T-helper 2 cell treated with Interferon-gamma antibody and Interleukin-4, amounts not matched to agents 100 ng/mL and 5 ng/mL, for 36 hours (primary cell): ENCODE measurements at places on chromosomes 7 and 10. TPM values are rescaled to one million over a fixed set of nuclear protein-coding genes. Genes with fewer than 3 reads are reported as not detected.

CPED1 gene
- total RNA-seq = not detected in 2 replicates

LDB3 gene
- total RNA-seq = 0.05 TPM in 1 of 2 replicates, not detected in the other

SEMA3E gene
- not detected in 2 replicates for total RNA-seq

CCZ1B gene
- total RNA-seq = 76.7 and 93.1 TPM in 2 replicates

CTBP2 gene
- 0.23 TPM in 2 replicates for total RNA-seq

STEAP4 gene
- total RNA-seq = not detected in 2 replicates

GOLGA7B gene
- 5.3 and 5.6 TPM in 2 replicates for total RNA-seq

CC2D2B gene
- total RNA-seq = 0.45 and 0.64 TPM in 2 replicates

FFAR4 gene
- not detected in 2 replicates for total RNA-seq

TUBB8 gene
- not detected in 2 replicates for total RNA-seq

OLAH gene
- 0.18 TPM in 1 of 2 replicates, not detected in the other for total RNA-seq

TET1 gene
- 2.3 and 2.7 TPM in 2 replicates for total RNA-seq

WEE2 gene
- 0.05 and 0.14 TPM in 2 replicates for total RNA-seq

EPHB4 gene
- 1.5 and 1.7 TPM in 2 replicates for total RNA-seq

EPO gene
- not detected in 2 replicates for total RNA-seq

ASB15 gene
- total RNA-seq = not detected in 2 replicates
